ENCODE measurements at places on chromosomes 7 and 10.

- DNase-seq = no peak
Measured at GRCh38 chr10:132941640-132942051, 724 bp downstream of the CFAP46 start.

DNA sequence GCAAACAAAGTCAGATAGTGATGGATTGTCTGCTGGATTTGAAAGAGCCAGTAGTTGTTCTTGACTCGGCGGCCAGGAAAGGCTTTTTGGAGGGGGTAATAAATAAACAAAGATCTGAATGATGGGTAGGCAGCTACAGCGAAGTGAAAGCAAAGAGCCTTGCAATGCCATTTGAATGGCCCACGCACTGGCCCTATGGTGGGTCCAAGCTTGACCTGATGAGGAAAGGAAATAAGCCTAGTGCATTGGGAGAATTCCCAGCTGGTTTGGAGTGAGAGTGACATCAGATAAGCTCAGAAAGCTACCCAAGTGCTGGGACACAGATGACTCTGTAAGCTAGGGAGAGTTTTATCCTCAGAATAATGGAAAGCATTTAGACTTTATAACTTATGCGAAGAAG is 365.2 kb downstream of the PLXDC2 start:
- DNase-seq = no peak

DNA sequence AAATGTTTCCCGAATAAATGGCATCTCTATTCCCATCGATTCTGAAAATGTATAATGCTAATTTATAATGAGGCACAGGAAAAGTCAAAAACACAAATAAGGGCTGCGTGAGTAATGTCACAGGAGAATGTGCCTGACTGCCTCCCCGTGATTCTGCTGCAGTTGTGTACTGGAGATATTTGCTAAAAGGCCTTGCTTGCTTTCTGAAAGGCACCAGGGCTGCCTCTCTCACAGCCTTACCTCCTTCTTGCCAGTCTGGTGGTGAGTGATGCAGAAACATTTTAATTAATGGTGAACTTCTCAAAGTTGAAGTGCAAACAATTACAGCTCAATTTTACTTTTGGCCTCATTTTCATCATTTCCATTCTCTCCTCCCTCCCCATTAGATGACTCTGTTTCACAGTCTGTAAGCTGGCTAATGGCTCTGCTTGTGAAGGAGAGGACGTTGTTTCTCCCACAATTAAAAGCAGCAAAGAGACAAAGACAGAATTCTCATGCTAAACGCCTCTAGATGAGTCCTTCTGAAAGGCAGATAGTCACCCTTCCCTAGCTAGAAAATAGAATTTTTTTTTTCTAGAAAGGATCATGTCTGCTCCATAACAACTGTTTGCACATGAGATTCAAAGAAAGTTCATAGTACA is 377.6 kb downstream of the MDFIC start:
- DNase-seq = no peak

DNA sequence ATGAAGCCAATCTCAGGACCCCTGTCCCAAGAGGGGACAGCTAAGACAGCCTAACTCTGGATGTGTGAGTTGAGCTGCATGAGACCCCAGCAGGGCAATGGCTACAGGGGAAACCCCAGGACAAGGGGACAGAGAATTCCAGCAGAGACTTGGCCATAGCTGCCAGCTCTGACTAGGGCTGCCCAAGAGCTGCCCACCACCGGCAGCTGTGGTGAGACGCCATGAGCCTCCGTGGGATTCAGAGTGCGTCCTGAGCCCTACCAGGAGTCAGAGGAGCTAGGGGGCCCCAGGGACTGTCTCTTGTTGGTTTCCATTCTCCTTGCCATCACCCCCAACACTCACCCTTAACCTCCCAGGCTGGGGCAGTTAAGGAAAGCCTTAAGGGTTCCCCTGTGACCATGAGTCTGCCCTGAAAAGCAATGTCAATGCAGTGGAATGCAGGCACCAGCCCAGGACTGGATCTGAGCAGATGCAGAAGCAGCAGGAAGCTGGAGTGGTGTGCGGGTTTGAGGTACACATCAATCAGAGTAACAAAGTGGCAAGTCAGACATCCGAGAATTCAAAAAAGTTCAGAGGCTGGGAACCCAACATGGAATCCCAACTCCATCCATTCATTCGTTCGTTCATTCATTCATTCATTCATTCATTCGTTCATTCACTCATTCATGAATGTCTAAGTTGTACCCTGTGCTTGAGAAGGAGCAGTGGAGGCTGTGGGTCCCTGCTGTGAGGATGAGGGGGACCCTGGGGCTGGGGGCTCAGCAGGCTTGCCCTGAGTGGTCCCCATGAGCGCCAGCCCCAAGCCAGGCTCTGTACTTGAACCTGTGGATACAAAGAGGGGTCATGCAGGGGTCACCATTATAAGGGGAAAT is 52.9 kb downstream of the C10orf120 start:
- no peak for DNase-seq

- DNase-seq = peak; percentile 71
Measured at GRCh38 chr10:8361510-8361844, 307.0 kb downstream of the GATA3 start.
